ENCODE measurements at places on chromosomes 16 and 17. TPM values are rescaled to one million over a fixed set of nuclear protein-coding genes. Genes with fewer than 3 reads are reported as not detected.

CDK5R1 gene
- total RNA-seq = 1.5 TPM

DLX4 gene
- total RNA-seq = not detected

ZNF747 gene
- total RNA-seq = 8.9 TPM

CCDC40 gene
- 7.7 TPM for total RNA-seq

TBC1D3K gene
- not detected for total RNA-seq

WSCD1 gene
- 6.4 TPM for total RNA-seq

WFIKKN1 gene
- 0.14 TPM for total RNA-seq

TNFRSF13B gene
- total RNA-seq = not detected

STX4 gene
- total RNA-seq = 43.1 TPM

POLR3E gene
- total RNA-seq = 38.4 TPM

TBC1D26 gene
- not detected for total RNA-seq

SRCIN1 gene
- 2.0 TPM for total RNA-seq

CDC27 gene
- 92.4 TPM for total RNA-seq

GPRC5B gene
- total RNA-seq = 82.3 TPM

All from left ventricle myocardium inferior (tissue), 1 donor.